Kidney glomerular epithelial cell (primary cell): ENCODE measurements at places on chromosomes 16 and 17.

GRCh38 chr17:4850246-4850645 lies 17.1 kb downstream of the MINK1 start:
- no peak for DNase-seq

DNA sequence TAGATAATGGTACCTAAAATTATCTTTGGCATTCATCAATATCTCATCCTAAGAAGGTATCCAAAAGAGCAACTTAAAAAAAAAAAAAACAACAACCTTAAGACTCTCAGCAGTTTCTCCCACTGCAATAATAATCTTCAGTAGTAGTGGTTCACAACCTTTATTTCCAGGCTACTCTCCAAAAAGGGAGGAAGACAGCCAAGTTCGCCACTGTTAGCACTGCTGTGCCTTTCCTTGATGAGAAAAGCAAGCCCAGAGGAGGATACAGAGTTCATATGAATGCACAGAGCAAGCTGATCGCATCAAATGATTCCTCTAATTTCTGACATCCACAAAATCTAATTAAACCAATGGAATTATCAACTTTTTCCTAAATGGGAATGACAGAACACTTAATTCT lies 199.4 kb downstream of the AATF start:
- no peak for DNase-seq

- DNase-seq: no peak
Measured at GRCh38 chr17:65008882-65009281, 47.7 kb downstream of the GNA13 start.

DNA sequence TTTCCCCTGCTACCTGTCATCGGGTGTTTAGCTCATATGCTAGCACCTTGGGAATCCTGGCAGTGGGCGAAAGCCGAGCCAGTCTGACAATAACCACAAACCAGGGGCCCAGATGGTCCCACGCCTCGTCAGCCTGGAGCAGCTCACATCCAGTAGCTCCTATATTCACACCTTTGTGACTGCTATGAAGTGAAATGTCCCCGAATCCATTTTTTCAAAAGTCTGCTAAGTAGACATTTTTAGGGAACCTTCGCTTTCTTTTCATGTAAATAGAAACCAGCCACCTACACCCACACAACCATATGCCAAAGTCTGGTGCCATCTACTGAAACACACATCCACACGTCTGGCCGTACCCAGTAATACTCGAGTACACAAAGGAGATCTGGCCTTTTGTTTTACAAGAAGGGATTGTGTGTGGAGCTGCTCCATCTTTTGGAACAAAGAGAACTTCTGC lies 176.8 kb downstream of the SLC39A11 start:
- no peak for DNase-seq

DNA sequence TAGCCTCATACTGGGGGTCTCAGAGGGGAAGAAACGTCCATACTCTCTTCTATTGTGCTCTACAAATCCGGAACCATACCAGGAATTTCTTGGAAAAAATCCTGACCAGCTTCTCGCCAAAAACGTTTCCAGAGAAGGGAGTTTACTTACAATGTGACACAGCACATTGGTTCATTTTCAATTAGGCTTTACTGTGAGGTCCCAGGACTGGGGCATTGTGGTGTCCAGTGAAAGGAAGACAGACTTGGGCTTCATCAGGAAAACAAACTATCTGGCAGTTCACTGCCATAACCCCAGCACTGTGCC lies 14.7 kb downstream of the MPP2 start:
- DNase-seq: no peak
